Stimulated activated CD4-positive, alpha-beta T cell treated with anti-CD3 and anti-CD28 coated beads, TNF-alpha, amount 100 ng/mL, for 48 hours (primary cell): ENCODE measurements at places on chromosomes 1 and 21.

DNA sequence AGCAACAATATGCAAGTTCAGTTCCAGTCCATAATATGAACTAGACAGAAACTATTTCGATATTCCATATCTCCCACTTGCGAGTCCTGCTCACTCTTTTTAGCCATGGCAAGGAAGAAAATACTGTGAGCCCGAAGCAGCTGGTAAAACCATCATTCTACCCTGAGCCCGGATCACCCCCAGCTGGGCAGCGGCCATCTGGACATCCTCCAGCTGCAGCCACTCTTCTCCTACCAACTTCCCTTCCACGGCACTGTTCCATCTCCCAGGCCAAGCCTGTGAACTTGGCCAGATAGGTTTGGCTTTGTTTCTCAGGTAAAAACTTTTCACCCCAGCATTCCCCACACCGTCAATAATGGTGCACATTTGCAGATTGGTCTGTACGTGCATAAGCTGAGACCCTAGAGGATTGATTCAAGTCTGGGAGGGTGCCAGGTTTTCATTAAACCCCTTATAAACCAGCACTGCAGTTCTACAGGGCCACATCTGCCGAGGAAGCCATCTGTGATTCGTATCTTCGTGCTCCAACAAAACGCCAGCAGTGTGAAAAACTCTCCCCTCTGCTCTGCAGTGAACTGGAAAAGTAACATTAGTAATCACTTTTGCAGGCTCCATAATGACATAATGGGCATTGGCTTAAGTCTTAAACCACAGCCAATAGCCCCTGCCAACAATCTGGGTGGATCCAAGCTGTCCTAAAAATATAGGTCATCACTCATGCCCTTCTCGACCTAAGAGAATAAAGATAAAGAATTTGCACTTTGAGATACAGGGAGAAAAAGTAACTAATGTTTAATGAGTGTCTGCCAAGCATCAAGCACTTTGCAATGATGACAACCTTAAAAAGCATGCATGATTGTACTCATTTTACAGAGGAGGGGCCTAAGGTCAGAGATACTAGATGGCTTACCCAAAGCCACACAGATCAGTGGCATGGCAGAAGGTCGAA lies 205.1 kb downstream of the PLPP3 start:
- DNase-seq = no peak

DNA sequence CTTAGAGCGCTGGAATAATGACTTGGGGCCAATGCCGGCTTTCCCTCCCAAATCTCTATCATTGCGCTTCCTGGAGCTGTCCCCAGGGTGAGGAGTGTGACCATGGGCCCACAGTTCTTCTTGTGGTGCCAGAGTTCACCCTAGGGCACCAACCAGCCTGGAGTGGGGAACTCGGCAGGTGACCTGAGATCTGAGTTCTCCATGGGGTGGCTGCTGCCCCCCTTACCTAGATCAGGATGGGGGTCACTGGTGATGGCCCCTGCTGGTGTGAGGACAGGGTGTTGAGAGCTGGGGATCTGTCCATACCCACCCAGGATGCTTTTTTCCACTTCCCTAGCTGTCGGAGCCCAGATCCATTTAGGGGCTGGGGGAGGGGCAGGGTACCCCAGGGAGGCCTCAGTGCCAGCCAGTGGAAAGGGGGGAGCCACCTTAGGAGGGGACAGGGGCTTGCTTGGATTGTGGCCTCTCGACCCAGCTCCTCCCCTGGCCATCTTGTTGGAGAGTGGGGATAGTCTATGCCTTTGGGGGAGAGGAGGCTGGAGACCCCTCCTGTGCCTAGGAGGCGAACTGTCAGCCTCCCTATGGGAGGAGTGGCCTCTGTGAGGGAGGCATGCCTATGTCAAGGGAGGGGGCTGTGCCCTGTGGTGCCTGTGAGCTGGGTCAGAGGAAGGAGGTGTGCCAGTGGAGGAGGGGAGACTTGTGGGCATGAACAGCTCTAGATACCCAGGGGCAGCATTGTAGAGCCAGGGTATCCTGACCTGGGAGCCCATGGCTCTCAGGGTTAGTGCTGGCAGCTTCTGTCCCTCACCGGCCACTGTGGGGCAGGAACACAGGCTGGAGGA lies 1.7 kb downstream of the FOXO6 start:
- no peak for DNase-seq

DNA sequence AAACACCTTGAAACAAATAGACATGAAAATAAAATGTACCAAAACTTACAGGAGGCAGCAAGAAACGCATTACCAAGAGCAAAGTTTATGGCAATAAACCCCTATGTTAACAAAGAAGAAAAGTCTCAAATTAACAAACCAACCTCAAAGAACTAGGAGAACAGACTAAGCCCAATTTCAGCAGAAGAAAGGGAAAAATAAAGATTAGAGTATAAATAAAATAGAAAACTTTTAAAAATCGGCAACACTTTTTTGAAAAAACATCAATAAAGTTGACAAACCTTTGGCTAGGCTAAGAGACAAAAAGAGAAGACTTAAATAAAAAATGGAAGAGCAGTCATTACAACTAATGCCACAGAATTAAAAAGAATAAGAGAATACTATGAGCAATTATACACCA lies 42.7 kb downstream of the SLC30A10 start:
- no peak for DNase-seq

GRCh38 chr1:62250126-62250726 lies 55.6 kb downstream of the L1TD1 start:
- no peak for DNase-seq

DNA sequence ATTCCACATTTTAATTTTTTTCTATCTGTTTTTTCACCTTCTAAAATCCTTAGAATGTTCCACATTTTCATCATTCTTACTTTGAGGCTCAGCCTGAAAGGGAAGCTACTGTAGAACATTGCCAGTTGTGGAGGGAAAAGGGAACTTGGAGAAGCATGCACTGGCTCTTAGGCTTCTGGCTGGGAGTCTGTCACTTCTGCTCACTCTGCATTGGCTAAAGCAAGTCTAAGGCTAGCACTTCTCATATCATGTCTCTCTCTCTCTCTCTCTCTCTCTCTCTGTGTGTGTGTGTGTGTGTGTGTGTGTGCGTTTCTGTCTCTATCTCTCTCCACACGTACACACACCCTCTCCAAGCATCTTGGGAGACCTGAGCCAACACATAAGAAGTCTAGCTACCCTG lies 49.6 kb upstream of the ADAR start:
- DNase-seq = no peak

GRCh38 chr1:26156285-26157038 lies 2.4 kb upstream of the FAM110D start:
- DNase-seq = no peak

DNA sequence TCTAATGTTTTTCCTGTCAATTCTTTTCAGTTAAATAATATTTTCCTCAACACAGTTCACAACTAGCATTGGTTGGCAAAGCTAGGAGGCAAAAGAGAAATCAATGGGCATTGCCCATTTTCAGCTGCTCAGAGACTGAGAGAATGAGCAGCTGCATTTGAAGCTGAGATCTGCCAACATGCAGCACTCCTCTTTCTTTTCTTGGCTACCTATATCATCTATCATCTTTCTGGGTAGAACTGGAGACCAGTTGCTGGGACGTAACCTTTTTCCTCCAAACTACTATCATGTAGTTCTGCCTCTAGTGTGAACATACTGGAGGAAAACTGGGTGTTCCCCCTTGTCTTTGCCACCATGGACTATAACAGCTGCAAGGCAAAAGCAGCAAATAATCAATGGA lies 22.9 kb downstream of the CHODL start:
- no peak for DNase-seq

GRCh38 chr1:87428883-87429282 lies 100.2 kb downstream of the LMO4 start:
- no peak for DNase-seq

DNA sequence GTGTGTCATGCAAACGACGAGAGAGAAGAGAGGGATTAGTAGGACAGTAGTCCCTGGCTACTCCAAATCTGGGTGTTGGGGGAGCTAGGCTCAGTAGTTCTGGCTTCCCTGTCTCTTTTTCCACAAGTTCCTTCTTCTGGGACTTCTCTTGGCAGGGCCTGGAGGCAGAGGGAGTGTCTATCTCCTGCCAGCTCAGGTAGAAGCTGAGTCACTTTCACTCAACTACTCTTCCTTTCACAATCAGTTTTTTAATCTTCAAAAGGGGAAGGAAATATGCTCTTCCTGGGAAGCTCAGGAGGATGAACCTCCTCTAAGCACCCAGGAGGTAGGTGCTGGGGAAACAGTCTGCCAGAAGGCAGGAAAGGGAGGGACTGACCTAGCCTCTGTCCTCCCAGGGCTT lies 35.2 kb upstream of the MAGOH start:
- no peak for DNase-seq

DNA sequence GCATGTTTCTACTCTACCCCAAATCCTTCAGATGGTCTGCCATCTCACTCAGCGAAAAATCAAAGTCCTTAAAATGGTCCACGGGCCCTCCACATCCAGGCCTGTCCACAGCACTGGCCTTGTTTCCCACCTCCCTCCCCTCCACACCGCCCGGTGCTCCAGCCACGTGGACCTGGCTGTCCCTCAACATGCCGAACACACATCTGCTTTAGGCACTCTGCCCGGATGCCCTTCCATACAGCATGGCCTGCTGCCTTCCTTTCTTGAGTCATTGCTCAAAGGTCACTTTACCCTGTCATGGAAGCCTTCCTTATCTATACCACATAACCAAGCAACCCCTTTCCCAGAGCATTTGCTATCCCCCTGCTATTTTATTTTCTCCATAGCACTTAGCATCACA lies 143.0 kb downstream of the DNM3 start:
- no peak for DNase-seq

DNA sequence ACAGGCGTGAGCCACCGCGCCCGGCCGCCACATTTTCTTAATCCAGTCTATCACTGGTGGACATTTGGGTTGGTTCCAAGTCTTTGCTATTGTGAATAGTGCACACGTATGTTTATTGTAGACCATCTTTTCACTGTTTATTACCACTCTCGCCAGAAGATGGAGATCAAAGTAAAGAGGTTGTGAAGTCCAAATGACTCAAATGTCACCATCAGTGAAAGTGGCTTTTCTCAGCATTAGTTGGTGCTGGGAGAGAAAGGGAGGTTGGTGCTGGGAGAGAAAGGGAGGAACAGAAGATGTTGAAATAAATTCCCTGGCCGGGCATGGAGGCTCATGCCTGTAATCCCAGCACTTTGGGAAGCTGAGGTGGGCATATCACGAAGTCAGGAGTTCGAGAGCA lies 10.4 kb upstream of the UHMK1 start:
- no peak for DNase-seq

- peak; percentile 10 for DNase-seq
Observed at GRCh38 chr1:8510041-8510823, 192.3 kb downstream of the SLC45A1 start.

- peak; percentile 19 for DNase-seq
Observed at GRCh38 chr21:32653326-32653901, 41.2 kb upstream of the CFAP298 start.

DNA sequence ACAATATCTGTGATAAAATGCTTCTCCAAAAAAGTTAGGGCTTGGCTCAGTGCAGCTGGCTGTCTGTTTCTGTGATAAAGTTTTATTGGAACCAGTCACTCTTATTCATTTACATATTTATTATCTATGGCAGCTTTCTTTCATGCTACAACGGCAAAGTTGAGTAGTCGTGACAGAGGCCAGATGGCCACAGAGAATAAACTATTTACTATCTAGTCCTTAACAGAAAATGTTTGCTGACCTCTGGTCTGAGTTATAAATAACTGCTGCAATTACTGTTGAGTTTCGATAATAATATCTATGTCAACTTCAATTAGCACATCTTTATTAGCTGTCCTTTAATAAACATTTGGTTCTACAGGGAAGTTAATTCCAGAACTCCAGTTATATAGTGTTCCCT lies 180.2 kb upstream of the RUNX1 start:
- DNase-seq = no peak

GRCh38 chr21:16608209-16608830 lies 878.5 kb downstream of the USP25 start:
- no peak for DNase-seq

GRCh38 chr1:119108988-119109387 lies 31.5 kb downstream of the WARS2 start:
- DNase-seq = no peak

GRCh38 chr1:91487469-91487868 lies 13.2 kb upstream of the CDC7 start:
- no peak for DNase-seq

GRCh38 chr21:37874481-37874880 lies 41.8 kb downstream of the KCNJ6 start:
- no peak for DNase-seq

DNA sequence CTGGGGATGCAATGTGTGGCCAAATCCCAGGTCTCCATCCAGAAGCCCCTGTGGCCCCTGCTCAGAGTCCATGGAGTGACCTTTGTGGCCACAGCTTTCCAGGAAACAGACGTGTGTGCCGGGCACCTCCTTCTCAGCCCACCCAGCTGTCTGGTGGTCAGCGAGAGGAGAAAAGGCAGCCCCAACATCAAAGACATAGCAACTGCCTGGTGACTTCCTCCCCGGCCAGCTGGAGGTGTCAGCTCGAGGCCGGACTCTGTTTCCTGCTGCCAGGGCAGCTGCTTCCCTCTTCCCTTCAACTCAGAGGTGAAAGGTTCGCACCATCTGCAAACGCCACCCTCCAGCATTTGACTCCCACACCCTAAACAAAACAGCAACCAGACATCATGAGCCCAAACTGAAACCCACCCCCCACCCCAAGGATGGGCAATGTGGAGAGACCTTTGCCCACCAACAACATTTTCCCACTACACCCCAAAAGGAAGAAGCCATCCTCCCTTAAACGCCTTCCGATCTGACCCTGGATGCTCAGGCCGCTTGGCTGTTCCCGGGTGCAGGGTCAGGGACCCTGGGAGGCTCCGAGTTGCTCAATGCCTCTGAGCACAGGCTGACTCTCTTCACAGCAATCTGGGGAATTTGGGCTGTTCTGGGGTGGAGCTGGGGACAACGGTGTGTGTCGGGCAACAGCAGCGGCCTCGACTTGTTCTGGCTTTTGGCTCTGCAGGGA lies 162.3 kb downstream of the PSMG1 start:
- DNase-seq = no peak

DNA sequence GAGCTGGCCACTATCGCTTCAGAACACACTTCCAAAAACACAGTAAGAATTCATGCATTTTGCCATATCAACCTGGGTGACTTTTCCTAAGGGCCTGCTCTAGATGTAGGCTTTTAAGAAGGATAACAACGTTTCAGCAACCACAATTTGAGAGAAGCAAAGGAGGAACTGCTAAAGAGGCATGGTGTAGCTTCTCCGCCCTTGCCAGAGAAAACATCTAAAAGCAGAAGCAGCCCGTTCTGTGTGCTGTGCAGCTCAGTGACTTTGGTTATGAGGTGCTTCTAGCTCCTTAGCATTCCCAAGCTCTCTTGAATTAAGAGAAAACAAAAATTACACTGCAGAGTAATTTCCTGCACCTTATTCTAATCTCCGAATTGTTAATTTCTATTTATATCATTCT lies 2.7 kb downstream of the PER3 start:
- DNase-seq = no peak
